ENCODE measurements at places on chromosomes 5 and 9. TPM values are rescaled to one million over a fixed set of nuclear protein-coding genes. Genes with fewer than 3 reads are reported as not detected.

CLPTM1L gene
- total RNA-seq, result 123 TPM

ZNF354B gene
- total RNA-seq, result 15.3 TPM

TAF11L12 gene
- total RNA-seq, result not detected

PPWD1 gene
- 25.0 TPM for total RNA-seq

SLC24A2 gene
- not detected for total RNA-seq

ADAMTS13 gene
- 1.7 TPM for total RNA-seq

C9 gene
- total RNA-seq, result not detected

P4HA2 gene
- total RNA-seq, result 18.0 TPM

HTR4 gene
- not detected for total RNA-seq

MGAT4B gene
- 95.2 TPM for total RNA-seq

PTGS1 gene
- total RNA-seq, result 91.3 TPM

SMIM27 gene
- total RNA-seq, result 4.2 TPM

PCDHA10 gene
- total RNA-seq, result 1.0 TPM

COL23A1 gene
- total RNA-seq, result 3.4 TPM

AGXT2 gene
- total RNA-seq, result not detected

ROPN1L gene
- 4.0 TPM for total RNA-seq

ANKRD31 gene
- not detected for total RNA-seq

OR5C1 gene
- not detected for total RNA-seq

ABCA1 gene
- total RNA-seq, result 35.6 TPM

REXO4 gene
- 26.0 TPM for total RNA-seq

ACER2 gene
- 20.6 TPM for total RNA-seq

SHISAL2B gene
- not detected for total RNA-seq

HACD4 gene
- 3.8 TPM for total RNA-seq

PCDH1 gene
- total RNA-seq, result 85.1 TPM

LRRC19 gene
- not detected for total RNA-seq

PCDHB15 gene
- 1.1 TPM for total RNA-seq

GALNT12 gene
- total RNA-seq, result 6.0 TPM

MARCHF11 gene
- not detected for total RNA-seq

PCDHGA4 gene
- total RNA-seq, result 0.25 TPM

CNOT8 gene
- total RNA-seq, result 47.8 TPM

ACOT12 gene
- not detected for total RNA-seq

SLC45A2 gene
- total RNA-seq, result 2.1 TPM

PCDHA1 gene
- not detected for total RNA-seq

SAXO1 gene
- total RNA-seq, result 0.56 TPM

NDUFA8 gene
- 17.2 TPM for total RNA-seq

PDE8B gene
- total RNA-seq, result 2.3 TPM

LTC4S gene
- total RNA-seq, result 14.8 TPM

SLC23A1 gene
- 1.5 TPM for total RNA-seq

SPINK5 gene
- 369 TPM for total RNA-seq

PDZD2 gene
- 116 TPM for total RNA-seq

MLANA gene
- total RNA-seq, result 9.2 TPM

GRM6 gene
- total RNA-seq, result not detected

CDC42SE2 gene
- 31.3 TPM for total RNA-seq
